ENCODE measurements at places on chromosomes 7 and 10.

GRCh38 chr7:123600876-123601275 lies 745 bp upstream of the ASB15 start:
- no peak for DNase-seq

- peak; percentile 49 for DNase-seq
Measured at GRCh38 chr7:98745722-98746318, 124.0 kb downstream of the TMEM130 start.

GRCh38 chr10:22976534-22976933 lies 48.7 kb downstream of the ARMC3 start:
- DNase-seq = no peak

- no peak for DNase-seq
Measured at GRCh38 chr10:122882766-122883165, 3.4 kb upstream of the FAM24B start.

DNA sequence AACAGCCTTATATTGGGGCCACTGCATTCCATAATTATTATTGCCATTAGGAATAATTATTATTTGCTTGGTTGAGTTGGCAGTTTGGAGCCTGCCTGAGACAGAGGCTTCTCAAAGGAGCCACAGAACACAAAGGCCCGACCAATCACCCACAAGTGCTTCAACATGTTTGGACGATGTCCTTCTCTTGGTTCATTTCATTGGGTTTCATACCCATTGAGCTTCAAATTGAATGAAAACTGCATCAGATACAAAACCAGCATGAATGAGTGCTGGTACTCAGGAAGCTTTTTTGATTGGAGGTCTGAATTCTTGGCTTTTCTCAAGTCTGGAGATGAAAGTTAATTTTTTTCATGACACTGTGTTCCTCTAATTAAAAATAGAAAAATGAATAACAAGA lies 168.3 kb downstream of the CREB5 start:
- no peak for DNase-seq

DNA sequence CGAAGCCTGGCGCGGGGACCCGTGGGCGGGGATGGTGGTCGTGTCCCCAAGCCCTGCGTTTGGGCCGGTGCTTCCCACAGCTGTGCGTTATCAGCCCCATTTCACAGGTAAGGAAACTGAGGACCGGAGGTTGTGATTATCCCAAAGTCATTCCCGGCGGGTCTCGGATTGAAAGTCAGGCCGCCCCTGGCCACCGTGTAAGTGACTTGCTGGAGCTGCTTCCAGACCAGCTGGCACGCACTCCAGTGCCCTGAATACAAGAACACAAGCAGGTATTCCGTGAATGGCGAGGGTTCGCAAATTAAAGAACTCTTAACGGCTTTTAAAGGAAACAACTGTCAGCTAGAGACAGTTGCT lies 675 bp upstream of the ATE1 start:
- no peak for DNase-seq

DNA sequence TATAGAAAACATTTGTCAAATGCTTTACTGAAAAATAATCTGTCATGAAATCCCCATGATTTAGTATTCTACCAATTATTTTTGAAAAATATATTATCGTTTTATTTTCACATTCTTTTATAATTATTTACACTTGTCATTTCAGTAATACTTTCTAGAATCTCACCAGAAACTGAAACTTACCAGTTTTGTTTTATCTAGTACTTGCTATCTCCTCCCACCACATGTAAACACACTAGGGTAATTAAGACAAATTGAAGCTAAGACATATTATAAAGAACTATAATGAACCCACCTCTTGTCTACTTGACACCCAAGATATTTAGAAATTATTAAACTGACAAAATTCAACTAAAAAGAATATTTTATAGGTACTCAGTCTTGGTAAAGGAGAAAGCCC lies 51.5 kb upstream of the GRM3 start:
- no peak for DNase-seq

DNA sequence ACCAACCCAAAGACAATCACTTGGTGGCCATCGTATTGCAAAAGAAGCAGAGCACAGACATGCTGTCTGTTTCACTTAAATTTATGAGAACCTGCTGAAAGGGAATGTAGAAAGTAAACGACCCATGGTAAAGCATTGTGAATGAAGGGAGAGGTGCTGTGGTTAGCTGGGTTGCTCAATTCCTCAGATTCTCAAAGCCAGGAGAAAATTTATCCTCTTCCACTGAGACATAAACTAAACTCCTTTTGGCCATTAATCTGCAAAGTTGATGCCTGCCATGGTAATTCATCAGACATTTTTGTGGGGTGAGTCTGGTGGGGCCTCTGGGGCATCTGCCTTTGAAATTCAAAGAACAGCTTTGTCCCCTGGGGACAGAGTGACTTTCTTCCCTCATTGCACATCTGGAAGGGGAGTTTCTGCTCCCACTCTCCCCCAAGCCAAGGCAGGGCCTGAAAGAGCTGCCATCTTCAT lies 951.0 kb downstream of the LRMDA start:
- DNase-seq = no peak

DNA sequence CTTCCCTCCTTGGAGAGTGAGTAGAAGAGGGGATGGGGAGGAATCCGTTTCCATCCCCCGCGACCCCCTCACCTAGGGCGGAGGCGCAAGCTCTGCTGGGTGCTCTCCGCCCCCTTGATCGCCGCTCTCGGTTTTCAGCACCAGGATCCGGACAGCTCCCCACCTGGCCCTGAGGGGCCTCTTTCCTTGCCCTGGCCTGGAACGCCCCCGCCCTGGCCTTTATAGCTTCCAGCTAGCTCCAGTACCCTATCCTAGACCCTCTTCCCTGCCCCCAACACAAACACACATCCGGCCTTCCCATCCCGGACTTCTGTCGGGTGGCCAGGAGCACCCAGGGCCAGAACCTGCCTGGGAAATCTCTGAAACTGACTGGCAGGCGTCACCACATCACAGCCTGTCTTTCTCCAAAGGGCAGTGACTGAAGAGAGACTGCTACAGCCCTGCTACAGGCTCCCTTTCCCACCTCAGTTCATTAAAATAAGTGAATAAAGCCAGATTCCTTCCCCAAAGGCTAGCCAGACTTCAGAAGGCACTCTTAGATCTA lies 72.3 kb upstream of the LEP start:
- DNase-seq = no peak

DNA sequence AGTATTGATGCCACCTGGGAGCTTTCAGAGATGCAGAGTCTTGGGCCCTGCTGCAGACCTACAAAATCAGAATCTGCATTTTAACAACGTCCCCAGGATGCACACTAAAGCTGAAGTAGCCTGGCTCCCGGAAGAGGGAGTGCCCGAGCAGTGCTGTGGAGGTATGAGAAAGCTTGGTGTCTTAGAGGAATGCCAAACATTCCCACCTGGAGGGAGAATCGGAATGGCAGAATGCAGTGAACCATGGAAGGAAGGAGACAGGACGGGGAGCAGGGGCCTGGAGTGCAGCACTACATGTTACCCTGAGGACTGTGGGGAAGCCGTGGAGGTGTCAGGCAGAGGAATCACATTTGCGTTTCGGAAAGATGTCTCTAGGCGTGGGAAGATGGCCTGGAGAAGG lies 90.9 kb downstream of the AOAH start:
- DNase-seq = no peak

DNA sequence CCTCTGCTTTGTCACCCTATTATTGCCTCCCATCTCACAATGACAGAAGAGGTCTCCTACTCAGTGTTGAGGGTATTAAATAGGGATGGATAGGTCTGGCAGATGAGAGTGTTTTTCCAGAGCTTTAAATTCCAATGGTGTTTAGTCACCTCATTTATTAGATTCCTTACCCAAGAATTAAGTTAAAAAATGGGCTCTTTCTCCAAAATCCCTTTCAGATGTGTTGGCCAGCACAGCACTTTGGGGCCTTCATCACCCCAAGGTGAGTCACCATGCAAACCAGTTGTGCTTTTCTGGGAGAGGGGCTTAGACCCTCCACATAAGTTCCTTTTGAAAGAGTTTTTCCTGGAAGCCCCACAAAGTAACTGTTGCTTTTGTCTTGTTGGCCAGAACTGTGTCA lies 78.4 kb downstream of the CYP26A1 start:
- DNase-seq = no peak

DNA sequence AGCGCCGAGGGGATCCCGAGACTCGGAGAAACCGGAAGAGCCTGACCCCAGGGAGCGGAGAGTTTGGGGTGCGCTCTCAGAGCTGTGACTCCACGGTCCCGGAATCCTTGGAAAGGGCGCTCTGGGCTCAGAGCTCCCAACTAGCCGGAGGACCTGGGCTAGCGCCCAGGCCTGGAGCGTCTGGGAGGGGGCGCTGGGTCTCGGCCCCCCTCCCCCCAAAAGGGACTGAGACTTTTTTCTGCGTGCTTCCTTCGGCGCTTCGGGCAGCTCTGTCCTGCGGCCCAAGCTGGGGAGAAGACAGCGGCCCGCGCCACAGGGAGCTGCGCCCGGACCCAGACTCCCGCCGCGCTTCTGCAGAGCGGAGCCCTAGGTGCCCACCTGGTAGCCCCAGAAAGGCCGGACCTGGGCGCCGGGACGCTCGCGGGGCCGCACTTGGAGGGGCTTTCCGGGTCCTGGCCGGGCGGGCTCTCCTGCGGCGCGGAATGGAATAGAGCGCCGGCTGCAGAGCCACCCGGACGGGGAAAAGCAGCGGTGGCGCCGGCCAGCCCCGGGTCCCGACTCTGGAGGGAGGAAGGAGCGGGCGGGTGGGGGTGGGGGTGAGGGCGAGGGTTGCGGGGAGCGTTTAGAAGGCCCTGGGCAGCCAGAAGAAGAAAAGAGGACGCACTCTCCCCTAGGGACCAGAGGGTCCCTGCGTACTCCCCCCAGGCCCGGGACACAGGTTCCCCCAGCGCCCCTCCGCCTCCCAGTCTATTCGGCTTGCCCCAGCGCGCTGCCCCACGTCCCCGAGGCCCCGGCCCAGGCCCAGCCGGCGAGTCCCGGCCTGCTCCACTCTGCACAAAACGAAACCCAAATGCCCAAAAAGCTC lies 4.7 kb downstream of the ZNF503 start:
- DNase-seq = no peak

DNA sequence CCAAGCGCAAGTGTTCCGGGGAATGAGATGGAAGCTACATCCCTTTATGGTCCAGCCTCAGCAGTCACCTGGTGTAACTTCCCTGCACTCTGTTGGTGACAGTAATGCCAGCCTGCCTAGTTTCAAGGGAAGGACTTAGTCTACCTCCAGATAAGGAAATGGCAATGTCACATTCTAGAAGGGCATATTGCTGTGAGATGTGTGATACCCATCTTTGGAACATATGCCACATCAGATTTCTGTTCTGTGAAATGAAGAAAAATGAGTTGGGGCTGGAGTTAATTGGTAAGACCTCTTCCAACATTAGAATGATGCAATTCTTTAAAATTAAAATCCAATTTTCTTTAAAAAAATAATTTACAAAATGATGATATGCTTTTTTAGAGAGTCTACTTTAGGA lies 212.0 kb downstream of the LRMDA start:
- DNase-seq = no peak

DNA sequence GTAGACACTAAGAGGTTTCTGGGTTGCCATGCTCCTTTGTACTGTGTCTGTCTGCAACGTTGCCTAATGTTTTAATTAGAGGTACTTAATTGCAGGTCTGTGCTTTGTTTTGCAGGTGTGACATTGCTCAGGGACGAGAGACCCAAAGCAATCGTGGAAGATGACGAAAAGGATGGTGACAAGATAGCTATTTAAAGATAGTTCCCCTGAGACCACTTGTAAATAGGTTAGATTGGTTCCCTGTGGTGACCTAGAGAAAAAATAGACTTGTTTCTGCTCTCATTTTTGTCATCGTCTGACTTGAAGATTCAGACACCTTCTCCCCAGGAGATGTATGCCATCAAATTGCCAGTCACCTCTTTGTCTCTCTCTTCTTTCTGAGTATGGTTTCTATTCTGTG lies 20.1 kb downstream of the PPP1R17 start:
- DNase-seq = no peak

All from NCI-H2107 (cell line).